DMS79 (cell line): ENCODE measurements at places on chromosomes 16 and 17.

DNA sequence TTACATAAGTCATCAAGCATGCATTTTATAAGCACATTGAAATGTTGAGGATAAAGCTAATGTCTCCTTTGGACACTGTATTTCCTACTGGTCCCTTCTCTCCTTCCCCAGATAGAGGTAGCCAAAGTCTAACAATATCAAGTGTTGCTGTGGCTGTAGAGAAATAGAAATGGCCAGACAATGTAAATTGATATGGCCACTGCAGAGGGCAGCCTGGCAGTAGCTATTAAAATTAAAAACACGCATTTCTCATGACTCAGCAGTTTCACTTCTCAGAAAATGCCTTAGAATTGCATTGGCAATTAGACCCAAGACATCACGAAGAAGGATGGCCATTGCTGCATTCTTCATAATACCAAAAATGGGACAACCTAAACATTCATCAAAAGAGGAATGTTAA lies 46.8 kb upstream of the MRTFB start:
- no peak for DNase-seq

GRCh38 chr17:41910701-41911391 lies 7.9 kb downstream of the ACLY start:
- DNase-seq = no peak

GRCh38 chr17:13576661-13577526 lies 24.8 kb downstream of the HS3ST3A1 start:
- no peak for DNase-seq

- DNase-seq = no peak
Observed at GRCh38 chr16:70778901-70779309, 22.1 kb downstream of the VAC14 start.

DNA sequence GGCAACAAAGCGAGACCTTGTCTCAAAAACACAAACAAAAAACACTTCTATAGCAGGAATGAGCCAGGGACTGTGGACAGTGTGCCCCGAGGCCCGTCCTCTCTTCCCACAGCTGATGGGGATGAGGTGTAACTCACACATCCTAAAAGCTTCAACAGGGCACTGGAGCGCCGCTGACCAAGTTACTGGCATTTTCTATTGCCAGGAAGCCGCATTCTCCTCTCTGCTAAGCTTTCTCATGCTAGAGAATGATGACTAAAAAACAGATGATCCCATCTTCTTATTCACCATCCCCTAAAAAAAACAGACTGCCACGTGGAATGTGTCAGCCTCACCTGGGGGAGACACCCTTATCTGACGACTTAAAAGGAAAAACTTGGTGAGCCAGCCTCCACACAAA lies 16.3 kb downstream of the CARHSP1 start:
- DNase-seq = no peak

DNA sequence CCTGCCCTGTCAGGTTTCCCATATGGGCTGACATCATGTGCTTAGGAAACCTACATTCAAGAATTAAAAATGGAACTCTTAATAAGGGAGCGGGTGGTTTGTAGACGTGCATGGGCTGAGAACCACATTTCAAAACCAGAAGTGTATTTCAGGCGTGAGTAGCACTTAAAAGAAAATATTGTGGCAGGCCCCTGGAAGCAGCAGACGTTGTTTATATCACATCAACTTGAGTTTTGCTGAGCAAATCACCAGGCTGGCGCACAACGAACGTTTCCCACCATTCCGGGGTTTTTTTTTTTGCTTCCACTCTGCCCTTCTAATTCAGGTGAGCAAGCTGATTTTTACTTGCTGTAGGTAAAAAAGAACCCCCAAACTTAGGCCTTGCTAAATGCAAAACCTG lies 220.2 kb downstream of the MRTFB start:
- no peak for DNase-seq

GRCh38 chr17:27539794-27540317 lies 83.6 kb downstream of the KSR1 start:
- DNase-seq = no peak

DNA sequence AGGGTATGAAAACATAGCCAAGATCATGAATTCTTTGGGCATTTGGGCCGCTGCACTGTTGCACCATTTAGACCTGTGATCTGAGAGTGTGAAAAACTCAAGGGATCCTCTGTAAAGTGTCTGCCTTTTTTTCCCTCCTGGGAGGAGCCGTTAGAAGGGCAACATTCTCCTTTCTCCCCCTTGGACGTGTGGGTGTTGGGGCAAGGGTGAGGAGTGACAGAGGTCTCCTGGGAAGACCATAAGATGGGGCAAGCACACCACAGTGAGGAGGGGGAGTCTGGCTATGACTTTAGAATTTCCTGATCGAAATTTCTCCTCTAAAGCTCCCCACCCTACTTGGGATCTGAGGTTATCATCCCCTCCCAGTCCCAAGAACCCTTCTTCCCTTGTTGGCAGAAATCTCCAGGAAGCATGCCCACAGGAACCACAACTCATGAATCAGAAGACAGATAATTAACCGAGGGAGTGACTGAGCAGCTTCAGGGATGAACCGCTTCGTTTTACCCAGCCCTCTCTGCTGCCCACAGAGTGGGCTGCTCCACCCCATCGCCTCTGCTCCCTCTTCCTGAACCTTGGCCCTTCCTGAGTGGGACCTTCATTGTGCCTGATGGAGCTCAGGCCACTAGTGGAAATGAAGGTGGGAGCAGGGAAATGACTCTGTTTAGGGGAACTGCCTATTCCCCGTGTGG lies 4.2 kb downstream of the ITGB3 start:
- no peak for DNase-seq

DNA sequence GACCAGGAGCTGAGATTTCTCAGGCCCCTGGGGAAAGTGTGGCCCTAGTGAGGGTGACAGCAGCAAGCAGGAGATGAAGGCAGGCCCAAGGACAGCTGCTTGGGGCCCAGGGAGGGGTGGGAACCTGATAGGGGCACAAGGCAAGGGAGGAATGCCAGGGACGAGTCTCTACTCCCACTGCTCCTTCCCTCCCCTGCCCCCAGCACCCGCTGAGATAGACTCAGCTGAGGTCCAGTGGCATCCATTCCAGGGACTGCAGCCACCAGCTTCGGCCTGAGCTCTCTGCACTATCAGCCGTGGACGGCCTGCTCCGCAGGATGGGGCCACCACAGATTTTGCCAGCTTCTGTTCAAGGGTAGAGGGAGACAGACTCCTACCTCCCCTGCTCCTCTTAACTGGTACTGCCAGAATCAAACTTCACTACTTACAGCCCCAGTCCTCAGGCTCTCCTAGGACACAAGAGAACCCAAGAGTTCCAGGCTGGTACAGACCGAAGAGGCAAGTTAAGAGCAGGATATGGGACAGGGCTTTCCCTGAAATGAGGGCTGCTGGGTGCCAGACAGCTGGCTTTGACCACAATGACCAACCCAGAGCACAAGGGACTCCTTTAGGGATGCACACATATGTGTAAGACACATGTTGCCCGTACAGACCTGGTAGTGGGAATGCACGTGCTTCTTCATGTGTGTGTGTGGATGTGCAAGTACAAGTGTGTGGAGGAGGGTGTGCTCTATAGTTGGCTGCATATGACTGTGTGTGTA lies 5.5 kb downstream of the CACNB1 start:
- no peak for DNase-seq

GRCh38 chr17:6160911-6161855 lies 91.0 kb downstream of the WSCD1 start:
- no peak for DNase-seq

- DNase-seq = no peak
Observed at GRCh38 chr16:81711657-81712319, 67.3 kb upstream of the PLCG2 start.

- DNase-seq = peak; percentile 31
Observed at GRCh38 chr17:67289181-67289876, 44.3 kb upstream of the HELZ start.
